ENCODE measurements at places on chromosomes 2 and 18. TPM values are rescaled to one million over a fixed set of nuclear protein-coding genes. Genes with fewer than 3 reads are reported as not detected.

DNA sequence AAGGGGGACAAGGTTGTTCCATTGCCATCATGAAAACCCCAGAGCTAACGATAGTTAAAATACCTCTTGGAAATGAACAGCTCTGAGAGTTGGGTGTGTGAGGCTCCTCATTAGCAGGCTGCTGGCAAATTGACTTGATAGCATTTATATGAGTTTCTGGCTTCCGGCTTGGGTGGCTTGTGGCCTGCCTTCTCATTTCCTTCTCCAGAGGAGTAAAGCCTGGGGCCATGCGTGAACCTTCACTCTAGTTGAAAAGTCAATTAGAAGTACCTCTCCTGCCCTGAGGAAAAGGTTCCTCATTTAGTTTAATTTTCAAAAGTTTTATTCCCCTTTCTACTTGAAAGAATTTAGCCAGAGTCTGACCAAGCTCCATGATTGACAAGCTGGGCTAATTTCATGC, 67.1 kb downstream of the MGAT5 start:
- DNase-seq, result peak; percentile 83
- H3K27me3 ChIP-seq, result no peaks in the 10 kb centered on the region
- H3K27ac ChIP-seq, result peak overlapping the region; percentile 23
- H3K36me3 ChIP-seq, result peaks cover 29% of the 10 kb centered on the region
- H3K4me3 ChIP-seq, result peak overlapping the region; percentile 24

GRCh38 chr2:67997903-67998302, 64.9 kb downstream of the C1D start:
- no peaks in the 10 kb centered on the region for H3K36me3 ChIP-seq
- no peak for DNase-seq
- peaks cover 2% of the 10 kb centered on the region for H3K27me3 ChIP-seq
- H3K4me1 ChIP-seq, result no peaks in the 10 kb centered on the region

DNA sequence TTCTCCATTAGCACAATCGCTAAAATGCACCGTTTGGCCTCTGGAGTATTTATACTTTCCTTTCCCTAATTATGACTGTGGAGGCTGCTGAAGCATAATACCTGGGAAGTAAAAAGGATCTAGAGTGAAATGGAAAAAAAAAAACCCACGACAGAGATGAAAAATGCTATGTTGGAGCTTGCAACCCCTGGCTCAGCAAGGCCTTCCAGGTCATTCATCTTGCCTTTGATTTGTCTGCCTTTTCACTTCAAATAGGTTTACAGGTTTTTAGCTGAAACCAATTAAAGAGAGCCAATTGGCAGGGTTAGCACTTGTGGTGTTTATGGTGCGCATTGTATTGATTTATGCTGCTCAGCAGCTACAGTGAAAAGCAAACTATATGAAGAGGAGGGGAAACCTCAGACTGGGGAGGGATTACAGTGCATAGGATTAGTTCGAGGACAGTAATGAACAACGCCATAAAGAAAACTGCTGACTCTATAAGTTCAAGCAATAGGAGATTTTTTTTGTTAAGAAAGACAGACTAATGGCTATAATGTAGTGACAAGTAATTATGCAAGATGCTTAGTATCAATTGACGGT, 347.9 kb downstream of the MEIS1 start:
- H3K36me3 ChIP-seq, result no peaks in the 10 kb centered on the region
- H3K4me3 ChIP-seq, result no peak overlapping the region
- H3K27ac ChIP-seq, result no peak overlapping the region
- no peak for DNase-seq
- no peaks in the 10 kb centered on the region for H3K4me1 ChIP-seq
- no peaks in the 10 kb centered on the region for H3K27me3 ChIP-seq

DNA sequence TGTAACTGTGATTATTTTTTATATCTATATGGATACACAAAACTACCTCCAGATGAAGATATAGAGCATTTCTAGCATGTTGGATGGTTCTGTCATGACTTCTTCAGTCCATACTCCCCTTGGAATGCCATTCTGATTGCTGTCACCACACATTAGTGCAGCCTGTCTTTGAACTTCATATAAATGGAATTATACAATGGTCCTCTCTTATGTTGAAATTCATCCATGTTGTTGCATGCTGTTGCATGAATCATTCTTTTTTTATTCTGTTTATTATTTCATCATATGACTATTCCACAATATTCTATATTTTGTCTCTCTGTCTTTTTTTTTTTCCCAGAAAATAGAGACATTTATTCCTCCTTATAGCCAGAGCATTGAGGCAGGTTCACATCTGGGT, 74.1 kb downstream of the OSBPL6 start:
- peaks cover 12% of the 10 kb centered on the region for H3K27me3 ChIP-seq
- no peak overlapping the region for H3K4me3 ChIP-seq
- no peaks in the 10 kb centered on the region for H3K4me1 ChIP-seq
- no peak for DNase-seq

Gene LBH
- 176 TPM for total RNA-seq

- H3K4me1 ChIP-seq, result no peaks in the 10 kb centered on the region
- no peak for DNase-seq
- H3K4me3 ChIP-seq, result no peak overlapping the region
- no peak overlapping the region for H3K27ac ChIP-seq
- peaks cover 11% of the 10 kb centered on the region for H3K27me3 ChIP-seq
Observed at GRCh38 chr2:44909831-44910230, 31.7 kb upstream of the SIX3 start.

DNA sequence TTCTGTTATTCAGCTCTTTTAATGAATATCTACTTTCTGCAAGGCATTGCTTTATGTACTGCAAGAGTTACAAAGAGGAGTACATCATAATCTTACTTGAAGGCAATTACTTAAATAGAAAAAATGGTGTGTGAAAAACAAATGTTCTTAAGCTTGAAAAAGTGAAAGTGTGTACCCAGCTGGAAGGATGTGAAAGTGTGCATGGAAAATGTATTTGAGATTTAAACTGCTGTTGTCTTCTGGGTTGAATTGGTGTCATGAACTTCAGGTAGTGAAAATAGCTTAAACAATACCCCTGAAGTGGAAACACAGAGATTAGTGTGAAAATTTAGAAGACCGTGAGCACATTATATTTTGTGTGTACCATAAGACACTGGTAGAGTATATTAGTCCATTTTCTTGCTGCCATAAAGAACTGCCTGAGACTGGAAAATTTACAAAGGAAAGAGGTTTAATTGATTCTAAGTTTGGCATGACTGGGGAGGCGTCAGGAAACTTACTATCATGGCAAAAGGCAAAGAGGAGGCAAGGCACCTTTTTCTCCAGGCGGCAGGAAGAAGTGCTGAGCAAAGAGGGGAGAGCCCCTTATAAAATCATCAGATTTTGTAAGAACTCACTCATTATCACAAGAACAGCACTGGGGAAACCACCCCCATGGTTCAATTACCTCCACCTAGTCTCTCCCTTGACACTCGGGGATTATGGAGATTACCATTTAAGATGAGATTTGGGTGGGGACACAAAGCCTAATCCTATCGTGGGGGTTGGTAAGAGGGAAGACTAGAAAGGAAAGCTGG, 38.8 kb downstream of the SCN2A start:
- DNase-seq, result peak; percentile 38
- H3K36me3 ChIP-seq, result no peaks in the 10 kb centered on the region
- H3K27ac ChIP-seq, result no peak overlapping the region

- peaks cover 4% of the 10 kb centered on the region for H3K4me1 ChIP-seq
- no peak for DNase-seq
- no peaks in the 10 kb centered on the region for H3K36me3 ChIP-seq
- no peak overlapping the region for H3K27ac ChIP-seq
Observed at GRCh38 chr2:221104361-221104811, 467.7 kb downstream of the EPHA4 start.

Gene SDC1
- total RNA-seq, result 0.63 TPM

Gene ZAP70
- total RNA-seq, result 240 TPM

Gene COL4A3
- not detected for total RNA-seq

Gene CD207
- total RNA-seq, result not detected

DNA sequence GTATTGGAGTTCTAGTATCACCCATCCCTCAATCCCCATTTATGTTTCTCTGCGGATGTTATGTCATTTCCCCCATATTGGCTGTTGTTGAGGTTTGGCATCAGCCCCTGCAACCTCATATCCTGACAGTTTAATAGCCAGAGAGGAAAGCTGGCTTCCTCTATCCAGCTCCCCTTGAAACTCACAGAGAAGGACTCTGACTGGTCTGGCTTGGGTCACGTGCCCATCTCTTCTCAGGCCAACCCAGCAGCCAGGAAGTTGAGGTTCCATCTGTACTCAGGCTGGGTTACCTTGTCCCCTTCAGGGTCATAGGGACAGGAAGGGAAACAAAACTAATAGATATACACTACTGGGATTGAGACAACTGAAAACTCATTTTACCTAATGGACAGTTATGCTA, 148.0 kb upstream of the SLC14A2 start:
- H3K4me3 ChIP-seq, result no peak overlapping the region
- no peak for DNase-seq
- H3K27me3 ChIP-seq, result no peaks in the 10 kb centered on the region
- no peak overlapping the region for H3K27ac ChIP-seq

- no peaks in the 10 kb centered on the region for H3K36me3 ChIP-seq
- peaks cover 19% of the 10 kb centered on the region for H3K27me3 ChIP-seq
- DNase-seq, result peak; percentile 65
- no peak overlapping the region for H3K4me3 ChIP-seq
- H3K27ac ChIP-seq, result peak overlapping the region; percentile 36
Observed at GRCh38 chr2:226716126-226716525, 83.5 kb downstream of the IRS1 start.

Gene ARHGEF4
- 0.07 TPM for total RNA-seq

GRCh38 chr2:20611077-20611843, 39.6 kb downstream of the HS1BP3 start:
- no peak overlapping the region for H3K27ac ChIP-seq
- H3K36me3 ChIP-seq, result no peaks in the 10 kb centered on the region
- no peak overlapping the region for H3K4me3 ChIP-seq
- no peaks in the 10 kb centered on the region for H3K27me3 ChIP-seq
- no peaks in the 10 kb centered on the region for H3K4me1 ChIP-seq
- no peak for DNase-seq

- no peaks in the 10 kb centered on the region for H3K4me1 ChIP-seq
- DNase-seq, result no peak
- H3K36me3 ChIP-seq, result no peaks in the 10 kb centered on the region
- H3K4me3 ChIP-seq, result no peak overlapping the region
Observed at GRCh38 chr2:20629581-20630171, 21.2 kb downstream of the HS1BP3 start.

Gene ARHGAP28
- not detected for total RNA-seq

DNA sequence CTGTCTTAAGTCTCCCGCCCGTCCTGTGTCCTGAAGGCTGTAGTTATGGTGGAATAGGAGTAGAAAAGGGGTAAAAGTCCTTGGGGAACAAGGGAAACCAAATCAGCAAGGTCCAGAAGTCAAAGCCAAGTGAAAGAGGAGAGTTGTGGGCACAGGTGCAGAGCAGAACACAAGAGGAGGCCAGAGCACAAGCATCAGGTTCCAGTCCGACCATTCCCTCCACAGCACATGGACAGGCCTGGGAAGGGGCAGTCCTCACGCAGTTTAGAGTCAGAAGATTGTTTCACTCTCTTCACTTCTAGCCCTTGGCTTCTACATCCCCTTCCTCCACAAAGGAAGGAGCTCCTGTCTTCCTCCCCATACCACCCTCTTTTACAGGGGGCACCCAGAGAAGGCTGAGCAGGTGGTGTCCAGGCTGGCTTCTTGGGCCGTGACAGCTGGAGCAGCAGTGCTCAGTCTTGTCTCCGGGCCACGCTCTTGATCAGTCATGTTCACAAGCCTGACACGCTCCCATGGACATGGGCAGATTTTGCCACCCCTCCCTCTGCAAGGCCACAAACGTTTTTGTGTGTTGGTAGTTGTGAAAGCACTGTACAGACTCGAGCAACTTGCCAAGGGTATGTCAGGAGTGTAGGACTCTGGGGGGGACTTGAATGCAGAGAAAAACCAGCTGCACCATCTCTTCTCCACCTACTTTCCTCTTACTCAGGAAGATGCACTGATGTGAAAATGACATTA, 138.5 kb upstream of the DAPL1 start:
- H3K36me3 ChIP-seq, result no peaks in the 10 kb centered on the region
- no peak overlapping the region for H3K27ac ChIP-seq
- no peaks in the 10 kb centered on the region for H3K27me3 ChIP-seq
- no peaks in the 10 kb centered on the region for H3K4me1 ChIP-seq

DNA sequence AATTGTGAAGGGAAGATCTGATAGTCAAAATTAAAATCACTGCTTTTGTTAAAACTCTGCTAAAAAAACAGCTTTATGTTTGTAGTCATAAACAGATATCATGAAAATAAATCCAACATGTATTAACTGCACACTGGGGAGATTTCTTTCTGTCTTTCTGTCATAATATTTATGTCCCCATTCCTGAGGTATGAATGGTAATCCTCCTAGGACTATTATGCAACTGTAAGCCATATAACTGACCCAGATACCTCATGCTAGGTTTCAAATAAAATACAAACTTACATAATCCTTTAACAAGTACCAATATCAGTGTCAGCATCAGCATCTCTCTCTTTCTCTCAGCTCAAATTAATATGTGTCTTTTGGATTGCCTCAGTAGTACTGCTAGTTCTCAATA, 18.2 kb downstream of the IFIH1 start:
- no peak for DNase-seq
- H3K4me1 ChIP-seq, result peaks cover 3% of the 10 kb centered on the region
- H3K36me3 ChIP-seq, result peaks cover 13% of the 10 kb centered on the region
- H3K27ac ChIP-seq, result no peak overlapping the region
- no peak overlapping the region for H3K4me3 ChIP-seq

DNA sequence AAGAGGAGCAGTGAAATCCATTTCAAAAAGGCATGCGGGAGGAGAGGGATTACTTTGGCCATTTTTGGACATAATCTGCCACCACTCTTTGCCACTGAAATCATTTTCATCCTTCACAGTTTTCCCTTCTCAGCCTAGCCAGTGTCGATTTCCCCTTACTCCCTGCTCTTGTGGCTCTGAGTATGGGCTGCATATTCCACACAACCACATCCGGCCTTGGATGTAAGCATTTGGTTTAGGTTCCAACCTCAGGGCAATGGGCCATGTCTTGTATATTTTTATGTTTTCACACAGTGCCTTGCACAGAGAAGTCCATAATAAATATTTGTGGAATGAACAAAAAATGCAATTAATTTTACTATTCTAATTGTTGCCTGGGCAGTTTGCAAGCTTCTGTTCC, 7.7 kb upstream of the SERPINE2 start:
- DNase-seq, result no peak
- H3K27ac ChIP-seq, result no peak overlapping the region
- no peak overlapping the region for H3K4me3 ChIP-seq
- H3K4me1 ChIP-seq, result no peaks in the 10 kb centered on the region
- H3K36me3 ChIP-seq, result no peaks in the 10 kb centered on the region
- H3K27me3 ChIP-seq, result peaks cover 56% of the 10 kb centered on the region

Gene AOX1
- not detected for total RNA-seq

Gene NOTO
- not detected for total RNA-seq

- no peak for DNase-seq
- no peak overlapping the region for H3K4me3 ChIP-seq
- H3K27me3 ChIP-seq, result no peaks in the 10 kb centered on the region
- no peak overlapping the region for H3K27ac ChIP-seq
- H3K4me1 ChIP-seq, result no peaks in the 10 kb centered on the region
Observed at GRCh38 chr2:75309596-75310463, 110.5 kb upstream of the TACR1 start.

GRCh38 chr2:160427629-160428404, 65.8 kb downstream of the RBMS1 start:
- H3K27ac ChIP-seq, result peak overlapping the region; percentile 80
- H3K36me3 ChIP-seq, result peaks cover 29% of the 10 kb centered on the region
- peak overlapping the region; percentile 72 for H3K4me3 ChIP-seq
- DNase-seq, result peak; percentile 84
- H3K4me1 ChIP-seq, result peaks cover 46% of the 10 kb centered on the region
